Activated T-cell treated with anti-CD3 and anti-CD28 coated beads, Interleukin-2, amount 50 U/mL, for 24 hours (primary cell): ENCODE measurements at places on chromosomes 3 and 15.

DNA sequence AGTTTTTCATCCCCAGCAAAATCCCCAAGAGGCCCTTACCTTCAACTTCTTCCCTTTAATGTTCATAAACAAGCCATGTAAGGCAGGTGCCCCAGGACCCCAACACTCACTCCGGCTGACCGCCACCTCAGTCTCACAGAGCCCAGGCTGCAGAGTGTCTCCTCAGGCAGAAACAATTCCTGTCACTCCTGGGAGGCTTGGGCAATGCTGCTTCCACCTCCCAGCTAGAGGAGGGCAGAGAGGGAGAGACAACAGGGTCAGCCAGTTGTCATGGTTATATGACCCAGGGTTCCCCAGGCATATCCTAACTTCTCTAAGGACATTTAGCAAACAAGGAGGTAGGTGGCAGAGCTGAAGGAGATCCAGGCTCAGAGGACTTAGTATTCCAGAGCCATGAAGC is at the start of gene PLIN1:
TSS of gene PLIN1 (minus strand) at position 156 of the 400 bp plus-strand sequence. CDS start 1,878 bp downstream, outside the sequence.
- DNase-seq = no peak

- DNase-seq = no peak
Measured at GRCh38 chr3:100782348-100782747, 73.1 kb downstream of the TFG start.

GRCh38 chr15:59352189-59352588 is 20.5 kb downstream of the MYO1E start:
- DNase-seq = no peak

GRCh38 chr15:39690881-39691634 is 91.6 kb downstream of the FSIP1 start:
- DNase-seq = no peak

DNA sequence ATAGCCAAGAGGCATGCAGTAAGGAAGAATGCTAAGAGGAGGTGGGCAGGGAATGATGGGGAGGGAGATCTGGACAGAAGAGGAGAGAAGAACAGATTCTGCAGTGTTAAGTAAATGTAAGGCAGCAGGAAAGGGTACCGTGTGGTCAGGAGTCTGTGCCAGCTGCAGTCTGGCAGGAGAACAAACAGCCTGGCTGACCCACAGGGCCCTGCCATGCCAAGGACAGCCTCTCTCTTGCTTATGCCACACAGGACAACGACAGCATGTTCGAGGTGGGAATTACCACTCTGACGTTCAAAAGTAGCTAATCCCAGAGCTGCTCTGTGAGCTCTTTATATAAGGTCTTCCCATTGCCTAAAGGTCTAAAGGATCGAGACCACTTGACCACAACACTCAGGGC is 31.3 kb downstream of the DAPK2 start:
- no peak for DNase-seq

GRCh38 chr3:16338999-16339398 is 74.0 kb downstream of the OXNAD1 start:
- DNase-seq = no peak

DNA sequence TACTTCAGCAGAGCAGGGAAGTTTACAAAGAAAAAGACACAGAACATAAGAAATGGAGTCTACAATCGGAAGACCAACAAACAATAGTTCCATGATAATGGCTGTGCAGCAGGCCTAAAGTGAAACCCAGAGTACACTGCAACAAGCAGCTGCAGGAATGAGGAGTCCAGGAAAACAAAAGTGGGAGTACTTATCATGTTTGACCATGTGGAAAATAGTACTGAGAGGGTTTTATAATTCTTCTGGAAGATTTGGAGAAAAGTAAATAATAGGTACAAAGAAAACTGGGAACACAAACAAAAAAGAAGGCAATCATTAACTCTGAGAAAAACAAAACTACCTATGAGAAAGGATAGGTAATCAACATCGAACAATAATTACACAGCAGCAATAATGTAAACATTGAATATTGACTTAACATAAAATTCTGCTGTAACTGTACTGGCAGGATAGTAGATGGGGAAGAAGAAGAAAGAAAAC is 87.5 kb downstream of the NEK10 start:
- no peak for DNase-seq

DNA sequence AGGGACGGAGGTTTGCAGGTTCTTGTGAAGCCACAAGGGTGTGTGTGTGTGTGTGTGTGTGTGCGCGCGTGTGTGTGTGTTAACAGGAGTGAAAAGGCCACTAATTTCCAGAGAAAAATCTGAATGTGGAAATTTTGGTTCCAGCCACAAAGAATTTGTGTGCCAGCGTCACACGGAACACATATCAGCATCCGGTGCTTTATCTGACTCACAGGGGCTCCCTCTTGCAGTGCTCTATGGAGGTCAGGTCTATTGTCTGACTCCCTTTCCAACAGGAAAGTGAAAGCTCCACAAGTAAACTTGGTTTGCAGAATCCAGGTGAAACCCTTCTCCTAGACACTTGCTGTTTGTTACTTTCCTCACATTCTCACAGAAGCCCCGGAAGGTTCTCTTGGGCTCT is 6.2 kb downstream of the CLDN11 start:
- no peak for DNase-seq

- DNase-seq = no peak
Measured at GRCh38 chr3:55091381-55092225, 163.7 kb upstream of the LRTM1 start.

GRCh38 chr15:88981244-88982215 is 68.4 kb upstream of the MFGE8 start:
- no peak for DNase-seq

DNA sequence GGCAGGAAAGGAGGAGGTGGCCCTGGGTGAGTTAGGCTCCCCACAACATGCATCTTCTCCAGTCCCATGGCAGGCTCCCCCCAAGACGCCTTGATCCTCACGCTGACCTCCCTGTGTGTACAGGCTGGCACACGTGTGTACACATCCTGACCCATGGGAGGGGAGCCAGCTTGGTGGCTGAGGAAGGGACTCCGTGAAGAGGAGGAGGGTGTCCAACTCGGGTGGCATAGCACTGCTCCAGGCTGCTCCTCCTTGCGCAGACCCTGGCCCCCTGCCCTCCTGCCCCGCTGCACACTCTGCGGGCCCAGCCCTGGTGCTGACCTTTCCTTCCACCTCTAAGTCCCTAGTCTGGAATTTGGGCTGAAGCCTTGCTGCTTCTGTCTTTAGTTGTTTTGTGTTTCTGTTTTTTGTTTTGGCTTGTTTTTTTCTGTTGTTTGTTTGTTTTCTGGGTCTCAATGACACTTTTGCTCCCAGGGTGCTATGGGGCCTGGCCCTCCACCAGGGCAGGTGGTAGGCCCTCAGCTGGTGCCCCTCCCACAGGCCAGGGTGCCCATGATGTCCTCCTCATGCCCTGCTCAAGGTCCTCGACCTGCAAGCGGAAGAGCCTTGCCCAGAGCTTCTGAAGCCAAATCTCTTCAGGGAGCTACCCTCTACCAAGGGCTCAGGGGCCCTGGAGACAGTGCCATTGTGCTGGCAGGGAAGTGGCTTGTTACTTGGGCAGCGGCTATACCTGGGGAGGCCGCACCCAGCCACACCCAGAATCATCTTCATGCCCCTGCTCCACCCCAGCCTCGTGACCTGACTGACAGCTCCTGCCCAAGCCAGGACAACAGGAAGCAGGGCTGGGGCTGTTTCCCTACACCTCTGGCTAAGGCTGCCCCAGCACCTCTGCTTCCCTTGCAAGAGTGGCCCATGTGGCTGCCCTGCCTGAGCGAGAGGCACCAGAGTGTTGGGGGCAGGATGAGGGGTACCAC is 5.1 kb downstream of the EPHB3 start:
- no peak for DNase-seq

- no peak for DNase-seq
Measured at GRCh38 chr3:118186051-118186450, 848.6 kb downstream of the IGSF11 start.

DNA sequence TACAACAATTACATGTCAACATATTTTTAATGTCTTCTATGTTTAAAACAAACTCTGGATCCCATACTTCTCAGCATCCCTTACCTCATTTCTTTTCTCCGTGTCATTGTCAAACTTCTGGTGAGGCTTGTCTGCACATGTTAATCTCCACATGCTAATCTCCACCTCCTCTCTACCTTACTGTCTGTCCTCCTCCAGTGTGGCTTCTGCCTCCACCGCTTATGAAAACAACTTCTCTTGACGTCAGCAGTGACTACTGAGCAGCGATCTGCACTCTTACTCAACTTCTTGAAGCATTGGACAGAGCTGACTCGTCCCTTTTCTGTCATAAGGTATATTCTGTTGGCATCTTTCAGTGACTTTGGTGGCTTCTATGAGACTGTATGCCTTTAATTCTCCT is 338.2 kb upstream of the THRB start:
- no peak for DNase-seq

GRCh38 chr3:23174426-23175039 is 28.6 kb upstream of the UBE2E2 start:
- DNase-seq = no peak

- no peak for DNase-seq
Measured at GRCh38 chr15:88108991-88109390, 147.5 kb downstream of the NTRK3 start.

- no peak for DNase-seq
Measured at GRCh38 chr15:96858694-96859093, 528.2 kb downstream of the NR2F2 start.

DNA sequence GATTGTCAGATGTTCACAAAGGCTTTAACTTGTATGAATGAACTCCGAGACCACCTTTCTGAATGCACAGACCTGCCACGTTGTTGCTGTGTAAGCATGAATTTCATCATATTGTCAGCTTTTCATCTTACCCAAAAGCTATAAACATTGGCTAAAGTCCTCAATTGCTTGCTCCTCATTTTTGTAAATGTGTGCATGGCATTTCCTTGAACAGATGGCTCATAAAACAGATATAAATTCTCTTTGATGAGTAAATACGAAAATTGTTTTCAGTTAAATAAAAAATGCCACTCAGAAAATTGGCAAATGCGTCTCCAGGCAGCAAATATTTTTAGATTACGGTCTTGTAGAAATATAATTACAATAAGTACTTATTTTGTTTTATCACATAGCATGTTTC is 226.0 kb upstream of the NDN start:
- DNase-seq = no peak
